HT1080 (cell line): ENCODE measurements at places on chromosomes 1 and 21. TPM values are rescaled to one million over a fixed set of nuclear protein-coding genes. Genes with fewer than 3 reads are reported as not detected.

PPIAL4G gene
- not detected in 2 replicates for total RNA-seq

PTGFR gene
- total RNA-seq, result 2.7 and 3.1 TPM in 2 replicates

ZNF436 gene
- total RNA-seq, result 4.4 and 6.1 TPM in 2 replicates

LCE2C gene
- not detected in 2 replicates for total RNA-seq

OR6K3 gene
- total RNA-seq, result not detected in 2 replicates

LCE1E gene
- total RNA-seq, result 0.43 TPM in 1 of 2 replicates, not detected in the other

MPZ gene
- 1.4 and 2.2 TPM in 2 replicates for total RNA-seq

HPDL gene
- total RNA-seq, result not detected in 2 replicates

NDUFS2 gene
- 185 and 202 TPM in 2 replicates for total RNA-seq

C1orf226 gene
- total RNA-seq, result 0.84 and 1.3 TPM in 2 replicates

RAB7B gene
- total RNA-seq, result 0.10 TPM in 1 of 2 replicates, not detected in the other

HES3 gene
- total RNA-seq, result not detected in 2 replicates

OR10Z1 gene
- not detected in 2 replicates for total RNA-seq

NTMT2 gene
- total RNA-seq, result not detected in 2 replicates

PLA2G2F gene
- total RNA-seq, result not detected in 2 replicates

MATN1 gene
- 0.43 TPM in 1 of 2 replicates, not detected in the other for total RNA-seq

SERPINC1 gene
- total RNA-seq, result not detected in 2 replicates

SLC25A24 gene
- 25.9 and 32.7 TPM in 2 replicates for total RNA-seq

SELL gene
- total RNA-seq, result 0.27 TPM in 1 of 2 replicates, not detected in the other

AMPD2 gene
- total RNA-seq, result 70.8 and 71.4 TPM in 2 replicates

QSOX1 gene
- total RNA-seq, result 191 and 201 TPM in 2 replicates

CNTN2 gene
- total RNA-seq, result not detected in 2 replicates

CFAP141 gene
- total RNA-seq, result not detected in 2 replicates

HTR6 gene
- total RNA-seq, result not detected in 2 replicates

TENT5C gene
- total RNA-seq, result 0.77 and 1.7 TPM in 2 replicates

CAPN9 gene
- not detected in 2 replicates for total RNA-seq

KCNT2 gene
- total RNA-seq, result not detected in 2 replicates

NLRP3 gene
- total RNA-seq, result 10.3 TPM in 2 replicates

RGL1 gene
- 3.9 and 4.2 TPM in 2 replicates for total RNA-seq

BLACAT1 gene
- 0.10 and 0.19 TPM in 2 replicates for total RNA-seq

S100A14 gene
- total RNA-seq, result 0.88 TPM in 1 of 2 replicates, not detected in the other

GPATCH2 gene
- total RNA-seq, result 8.1 and 8.6 TPM in 2 replicates

DENND2D gene
- total RNA-seq, result not detected in 2 replicates

SPRR4 gene
- not detected in 2 replicates for total RNA-seq

EDARADD gene
- total RNA-seq, result 3.7 and 3.8 TPM in 2 replicates

PCP4 gene
- total RNA-seq, result not detected in 2 replicates

TRIM67 gene
- total RNA-seq, result not detected in 2 replicates

KRTAP19-3 gene
- not detected in 2 replicates for total RNA-seq

S100A7A gene
- not detected in 2 replicates for total RNA-seq

TEX50 gene
- total RNA-seq, result not detected in 2 replicates

NCMAP gene
- total RNA-seq, result not detected in 2 replicates

TUT4 gene
- total RNA-seq, result 21.7 and 27.9 TPM in 2 replicates

PCNX2 gene
- 10.5 and 15.3 TPM in 2 replicates for total RNA-seq

CDC42 gene
- 285 and 338 TPM in 2 replicates for total RNA-seq

MIXL1 gene
- not detected in 2 replicates for total RNA-seq

SPRR3 gene
- not detected in 2 replicates for total RNA-seq

PLEKHN1 gene
- total RNA-seq, result 2.5 and 3.3 TPM in 2 replicates

DENND2C gene
- 0.21 and 0.47 TPM in 2 replicates for total RNA-seq

TTC39A gene
- not detected in 2 replicates for total RNA-seq

MX1 gene
- total RNA-seq, result 6.5 and 7.3 TPM in 2 replicates

THEMIS2 gene
- total RNA-seq, result not detected in 2 replicates
